ENCODE measurements at places on chromosomes 1 and 21.

DNA sequence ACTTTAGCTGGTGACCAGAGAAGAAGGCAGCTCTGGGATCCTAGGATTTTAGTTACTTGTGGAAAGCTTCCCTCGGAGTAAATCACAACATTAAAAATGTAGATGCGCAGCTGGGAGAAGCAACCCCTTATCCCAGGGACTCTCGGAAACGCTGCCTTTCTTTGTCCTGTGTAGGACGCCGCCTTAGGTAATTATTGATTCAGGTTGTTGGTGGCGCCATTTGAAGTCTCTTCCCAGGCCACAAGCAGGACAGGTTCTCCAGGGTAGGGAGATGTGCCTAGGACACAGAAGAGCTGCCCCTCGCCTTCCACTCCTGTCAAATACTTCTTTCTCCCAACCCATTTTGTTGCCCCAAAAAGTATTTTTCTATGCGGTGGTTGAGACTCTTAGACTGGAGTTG lies 10.3 kb downstream of the SLC37A1 start:
- DNase-seq: no peak

DNA sequence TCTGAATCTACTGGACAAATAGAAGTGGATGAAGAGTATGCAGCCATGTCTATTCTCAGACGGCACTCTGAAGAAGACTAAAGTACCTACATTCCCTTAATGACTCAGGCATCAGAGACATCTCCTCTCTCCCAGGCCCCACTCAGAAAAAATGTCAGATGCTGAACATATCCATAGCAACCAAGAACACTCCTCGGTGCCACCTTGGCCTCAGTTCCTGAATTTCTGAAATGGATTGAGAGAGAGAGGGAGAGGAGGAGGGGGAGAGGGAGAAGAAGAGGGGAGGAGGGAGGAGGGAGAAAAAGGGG lies 16.0 kb upstream of the OVAAL start:
- DNase-seq: no peak

DNA sequence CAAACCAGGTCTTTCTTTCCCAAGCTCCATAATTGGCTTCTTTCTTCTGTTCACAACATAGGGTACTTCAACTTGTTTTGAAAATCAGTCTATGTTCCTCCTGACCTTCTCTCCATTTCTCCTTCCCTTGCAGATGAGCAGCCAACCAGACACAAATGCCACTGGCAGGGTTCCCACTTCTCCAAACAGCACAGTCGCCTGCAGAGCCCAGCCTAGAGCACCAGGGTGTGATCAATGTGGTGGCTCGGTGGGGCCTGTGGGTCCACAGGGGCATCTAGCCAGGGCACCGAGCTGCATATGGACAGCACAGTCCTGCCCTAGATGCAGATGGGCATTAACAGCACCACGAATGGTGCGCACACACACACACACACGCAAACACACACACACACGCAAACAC lies 112.8 kb downstream of the NPHP4 start:
- DNase-seq: peak; percentile 35

DNA sequence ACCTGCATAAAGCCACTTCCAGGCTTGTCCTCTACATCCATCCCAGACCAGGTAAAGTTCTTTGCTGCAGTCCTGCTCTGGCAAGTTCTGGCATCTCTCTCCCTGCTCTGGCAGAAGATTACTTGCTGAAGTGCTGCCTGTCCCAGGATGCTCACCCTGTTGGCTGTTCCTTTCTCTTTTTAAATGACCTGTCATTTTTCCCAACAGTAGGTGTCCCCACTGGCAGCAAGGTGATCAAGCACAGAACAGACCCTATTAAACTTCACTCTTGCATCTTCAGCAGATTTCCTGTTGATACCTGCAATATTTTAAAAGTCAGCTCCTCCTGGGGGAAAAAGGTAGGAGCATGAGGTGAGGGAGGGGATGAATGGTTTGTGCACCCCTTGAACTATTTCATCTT lies 332.6 kb downstream of the PBX1 start:
- DNase-seq: no peak

All from right cardiac atrium (tissue), 5 donors.